Bronchial smooth muscle cell (primary cell): ENCODE measurements at places on chromosomes 11 and 22. TPM values are rescaled to one million over a fixed set of nuclear protein-coding genes. Genes with fewer than 3 reads are reported as not detected.

Gene DDX17
- total RNA-seq: 311 and 366 TPM in 2 replicates

Gene JAM3
- total RNA-seq: 64.0 and 75.3 TPM in 2 replicates

Gene FAM180B
- 0.09 and 0.16 TPM in 2 replicates for total RNA-seq

Gene MS4A18
- not detected in 2 replicates for total RNA-seq

Gene SIK2
- total RNA-seq: 10.0 and 12.5 TPM in 2 replicates

Gene TIMP3
- 220 and 367 TPM in 2 replicates for total RNA-seq

Gene P2RX3
- not detected in 2 replicates for total RNA-seq

Gene ART1
- total RNA-seq: not detected in 2 replicates
